ENCODE measurements at places on chromosomes 11 and 22.

- DNase-seq = no peak
Observed at GRCh38 chr22:37045958-37046357, 5.6 kb upstream of the KCTD17 start.

DNA sequence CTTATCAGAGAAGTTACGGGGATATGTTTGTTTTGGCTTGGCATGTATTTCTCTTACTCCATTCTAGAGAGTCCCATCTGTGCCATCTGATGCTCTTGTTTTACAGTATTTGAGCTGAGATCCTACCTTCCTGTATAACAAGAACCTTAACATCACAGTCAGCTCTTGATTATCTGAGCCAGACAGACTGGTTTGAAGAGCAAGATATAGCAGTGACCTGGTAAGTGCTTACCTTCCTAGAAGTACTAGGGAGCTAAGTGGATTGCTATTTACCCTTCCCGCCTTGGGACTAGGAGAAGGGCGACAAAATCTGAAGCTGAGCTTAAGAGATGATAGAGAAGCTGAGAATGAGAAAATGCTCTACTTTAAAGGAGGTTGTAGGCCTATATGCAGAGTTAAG is 235.3 kb downstream of the CSNK2A3 start:
- no peak for DNase-seq

GRCh38 chr22:17931400-17931825 is 92.9 kb downstream of the MICAL3 start:
- DNase-seq = no peak

GRCh38 chr11:93099806-93100205 is 98.0 kb downstream of the SLC36A4 start:
- DNase-seq = no peak

- no peak for DNase-seq
Observed at GRCh38 chr11:47667555-47667954, 25.2 kb upstream of the MTCH2 start.

GRCh38 chr11:134861490-134862104 is 449.6 kb upstream of the B3GAT1 start:
- DNase-seq = no peak

DNA sequence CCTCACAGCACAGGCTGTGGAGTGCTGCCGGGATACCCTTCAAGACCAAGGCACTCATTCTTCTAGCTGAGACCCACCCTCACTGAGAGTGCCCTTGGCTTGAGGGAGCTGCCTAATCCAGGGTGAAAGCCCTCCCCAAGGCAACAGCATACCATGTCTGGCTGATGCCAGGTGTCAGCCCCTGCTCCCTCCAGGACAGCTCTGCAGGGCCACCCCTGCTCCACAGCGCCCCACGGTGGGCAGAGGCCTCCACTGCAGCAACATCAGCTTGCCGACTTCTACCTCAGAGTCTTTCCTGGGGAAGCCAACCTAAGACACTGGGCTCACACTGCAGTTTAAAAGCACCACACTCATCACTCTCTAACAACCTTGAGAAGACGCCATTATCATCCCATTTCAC is 29.0 kb downstream of the TTLL1 start:
- no peak for DNase-seq

DNA sequence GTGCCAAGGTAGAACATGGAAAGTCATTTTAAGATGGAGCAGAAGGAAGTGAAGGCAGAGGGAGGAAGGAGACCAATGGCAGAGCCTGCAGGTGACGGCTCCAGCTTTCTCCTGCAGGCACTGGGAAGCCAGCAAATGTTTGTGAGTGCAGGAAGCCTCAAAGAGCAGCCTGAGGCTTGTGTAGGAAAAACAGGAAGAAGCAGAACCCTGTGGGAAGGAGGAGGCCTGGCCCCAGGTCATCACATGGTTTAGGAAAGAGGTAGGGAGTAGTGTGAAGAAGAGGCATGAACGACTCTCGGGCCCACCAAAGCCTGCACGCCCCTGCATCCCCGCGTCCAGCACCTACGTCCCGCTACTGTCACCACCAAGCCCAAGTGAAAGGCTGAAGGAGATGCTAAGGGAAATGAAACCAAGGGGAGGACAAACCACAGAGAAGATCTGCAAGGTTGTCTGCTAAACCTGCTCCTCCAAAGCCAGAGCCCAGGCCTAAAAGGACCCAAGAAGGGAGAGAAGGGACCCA is 151.5 kb downstream of the CHST1 start:
- no peak for DNase-seq

DNA sequence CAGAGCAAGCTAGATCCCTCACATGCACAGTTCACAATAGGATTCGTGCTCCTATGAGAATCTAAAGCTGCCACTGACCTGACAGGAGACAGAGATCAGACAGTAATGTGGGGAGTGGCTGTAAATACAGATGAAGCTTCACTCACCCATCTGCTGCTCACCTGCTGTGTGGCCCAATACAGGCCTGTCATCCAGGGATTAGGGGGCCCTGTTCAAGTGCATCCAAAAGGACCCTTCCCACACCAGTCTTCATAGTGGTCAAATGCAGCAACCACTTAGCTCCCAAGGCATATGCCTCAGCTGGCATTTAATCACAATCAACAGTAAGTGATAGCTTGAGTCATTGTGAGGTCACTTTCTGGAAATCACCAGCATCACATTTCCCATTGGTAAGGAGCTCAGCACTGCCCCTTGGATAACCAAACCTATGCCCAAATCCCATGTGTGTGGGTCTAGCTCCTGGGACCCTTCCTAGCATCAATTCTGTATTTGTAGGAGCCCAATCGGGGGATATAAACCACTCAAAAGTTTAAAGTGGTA is 65.6 kb downstream of the OR4C45 start:
- DNase-seq = no peak

DNA sequence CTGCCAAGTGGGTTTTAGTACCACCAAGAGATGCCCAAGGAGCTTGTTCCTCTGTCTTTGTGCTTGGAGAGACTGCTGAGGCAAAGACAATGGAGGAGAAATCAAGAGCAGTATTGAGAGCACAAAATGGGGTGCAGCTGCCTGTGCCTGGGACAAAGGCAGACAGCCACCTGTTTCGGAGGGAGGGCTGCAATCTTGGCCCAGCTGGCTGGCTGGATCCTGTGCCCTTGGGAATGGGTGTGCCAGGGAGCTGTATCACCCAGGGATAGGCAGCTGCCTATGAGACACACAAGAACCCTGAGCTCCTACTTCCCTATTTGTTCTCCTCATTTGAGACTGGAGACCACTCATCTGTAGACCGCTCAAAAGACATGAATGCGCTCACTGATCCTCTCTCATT is 23.3 kb upstream of the CHRM4 start:
- no peak for DNase-seq

DNA sequence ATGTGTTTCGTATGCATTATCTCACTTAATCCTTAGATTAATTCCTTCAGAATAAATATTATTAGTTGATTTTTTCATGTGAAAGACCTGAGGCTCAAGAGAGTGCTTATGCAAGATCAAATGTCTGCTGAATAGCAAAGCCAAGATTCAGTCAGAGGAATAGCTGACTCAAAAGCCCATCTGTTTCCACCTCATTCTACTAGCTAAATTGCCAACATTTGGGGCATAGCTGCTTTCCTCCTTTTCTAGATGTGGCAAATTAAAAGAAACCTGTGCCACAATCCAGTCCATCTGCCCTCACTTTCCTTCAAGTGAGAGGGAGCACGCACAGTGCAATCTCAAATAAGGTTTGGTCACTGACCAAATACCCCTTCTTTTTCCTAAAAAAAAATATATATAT is 121.1 kb downstream of the PAX6 start:
- DNase-seq = no peak

DNA sequence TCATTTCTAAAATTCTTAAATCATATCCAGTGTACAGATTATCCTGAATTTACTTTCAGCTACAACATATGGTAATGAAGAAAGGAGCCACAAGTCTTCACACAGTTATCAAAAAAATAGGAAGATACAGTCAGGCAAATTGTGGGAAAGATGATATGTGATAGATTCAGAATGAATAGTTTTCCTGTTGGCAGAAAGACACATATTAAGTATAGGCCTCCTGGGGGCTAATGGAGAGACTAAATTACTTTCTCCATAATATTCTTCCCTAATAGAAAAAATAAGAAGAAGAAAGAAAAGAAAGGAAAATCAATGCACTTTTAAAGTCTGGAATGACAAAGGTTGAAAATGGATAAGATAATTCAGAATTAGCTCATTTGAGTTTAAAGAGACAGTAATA is 2073.5 kb downstream of the LRRC4C start:
- no peak for DNase-seq

- DNase-seq = no peak
Observed at GRCh38 chr11:119262668-119263351, 54.1 kb downstream of the MCAM start.

DNA sequence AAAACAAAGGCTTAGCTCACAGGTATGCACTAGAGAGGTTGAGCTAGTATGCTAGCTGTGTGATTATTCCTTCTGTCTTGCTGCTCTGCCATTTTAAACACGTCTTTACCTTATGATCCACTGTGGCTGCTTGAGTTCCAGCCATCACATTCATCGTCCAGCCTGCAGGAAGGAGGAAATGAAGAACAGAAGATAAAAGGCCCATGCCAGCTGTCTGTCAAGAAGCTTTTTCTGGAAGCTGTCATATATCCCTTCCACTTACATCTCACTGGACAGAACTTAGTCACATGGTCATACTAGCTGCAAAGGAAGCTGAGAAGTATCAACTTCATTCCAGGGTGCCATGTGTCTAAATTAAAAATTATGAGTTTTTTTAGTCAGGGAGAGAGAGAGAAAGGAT is 9.5 kb downstream of the PRDX5 start:
- no peak for DNase-seq

- DNase-seq = no peak
Observed at GRCh38 chr22:36405671-36406538, 18.1 kb upstream of the MYH9 start.

DNA sequence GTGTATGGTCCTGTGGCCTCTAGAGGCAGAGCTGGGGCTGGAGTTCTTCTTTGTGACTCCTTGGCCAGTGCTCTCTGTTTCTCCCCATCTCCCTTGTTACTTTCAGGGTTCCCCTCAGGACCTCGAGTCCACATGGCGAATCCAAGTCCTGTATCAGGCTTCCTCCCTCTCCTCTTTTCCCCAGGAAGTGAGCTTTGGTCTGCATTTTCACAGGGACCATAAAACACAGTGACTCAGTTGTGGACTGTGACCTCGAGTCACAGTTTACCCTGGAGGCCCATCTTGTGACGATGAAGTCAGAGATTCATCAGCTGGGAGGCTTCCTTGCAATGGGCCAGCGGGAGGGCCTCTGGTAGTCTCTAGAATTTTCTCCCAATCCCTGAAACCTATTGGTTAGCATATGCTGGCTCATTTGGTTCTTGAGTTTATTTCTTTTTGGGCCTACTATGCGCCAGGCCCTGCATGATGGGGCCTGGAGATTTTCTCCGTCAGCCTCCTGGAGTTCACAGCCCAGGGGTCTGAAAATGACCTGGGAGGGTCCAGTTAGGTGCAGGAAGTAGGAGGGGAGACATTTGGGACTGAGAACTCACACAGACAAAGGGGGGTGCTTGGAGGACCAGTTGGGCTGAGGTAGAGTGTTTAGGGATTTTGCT is 100.8 kb downstream of the KIAA1671 start:
- no peak for DNase-seq

DNA sequence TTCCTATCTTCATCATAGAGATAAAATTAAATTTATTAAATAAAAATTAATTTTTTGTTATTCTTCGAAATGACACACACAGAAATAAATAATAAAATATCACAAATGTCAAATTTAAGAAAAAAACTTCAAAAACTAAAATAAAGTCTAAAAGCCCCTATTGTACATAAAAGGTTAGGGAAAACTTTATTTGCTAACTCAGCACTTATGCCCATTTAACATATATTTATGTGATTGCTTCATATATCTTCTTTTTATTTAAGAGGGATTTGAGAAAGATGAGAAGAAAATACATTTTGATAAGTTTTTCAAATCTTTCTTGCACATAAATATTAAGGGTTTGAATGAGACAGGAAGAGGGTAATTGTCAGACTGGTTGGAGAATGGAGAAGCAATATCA is 2350.4 kb upstream of the RAG2 start:
- no peak for DNase-seq

- DNase-seq = no peak
Observed at GRCh38 chr11:134980819-134981710, 569.0 kb upstream of the B3GAT1 start.

DNA sequence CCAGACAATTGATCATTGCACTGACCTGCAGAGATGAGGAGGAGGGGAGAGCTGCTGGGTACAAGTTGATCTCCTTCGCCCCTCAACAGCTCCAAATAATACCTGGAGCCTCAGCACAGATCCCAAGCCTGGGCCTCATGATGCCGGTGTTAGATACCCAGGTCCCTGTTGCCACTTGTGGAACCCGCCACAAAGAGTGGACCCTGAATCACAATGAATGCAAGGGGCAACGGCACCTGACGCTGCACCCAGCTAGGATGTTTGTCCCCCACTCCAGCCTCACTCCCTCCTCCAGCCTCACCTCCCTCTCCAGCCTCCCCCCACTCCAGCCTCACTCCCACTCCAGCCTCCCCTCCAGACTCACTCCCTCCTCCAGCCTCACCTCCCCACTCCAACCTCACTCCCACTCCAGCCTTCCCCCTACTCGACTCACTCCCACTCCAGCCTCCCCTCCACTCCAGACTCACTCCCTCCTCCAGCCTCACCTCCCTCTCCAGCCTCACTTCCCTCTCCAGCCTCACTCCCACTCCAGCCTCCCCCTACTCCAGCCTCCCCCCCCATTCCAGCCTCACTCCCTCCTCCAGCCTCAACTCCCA is 879.0 kb downstream of the BRD1 start:
- DNase-seq = no peak

GRCh38 chr11:70555078-70555477 is 156.7 kb downstream of the CTTN start:
- no peak for DNase-seq
